ENCODE measurements at places on chromosomes 1 and 21.
A peak's percentile ranks its signal among the peaks of the same experiment; 100 is the strongest.

DNA sequence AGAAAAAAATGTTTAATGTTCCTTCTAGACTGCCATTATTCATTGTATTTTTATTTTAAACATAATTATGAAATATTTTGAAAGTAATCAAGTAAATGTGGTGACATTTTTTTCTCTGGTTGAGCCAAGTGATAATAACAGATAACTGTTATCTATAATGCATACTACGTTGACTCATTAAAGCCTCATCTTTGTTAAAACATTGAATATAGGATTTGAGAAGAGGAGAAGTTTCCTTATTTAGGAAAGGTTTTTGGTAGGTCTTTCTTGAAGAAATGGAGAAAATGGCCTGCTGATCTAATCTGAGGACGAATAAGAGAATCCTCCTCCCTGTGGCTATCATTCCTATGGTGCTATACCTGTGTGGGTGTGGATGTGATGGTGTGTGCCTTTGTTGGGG is 89.0 kb downstream of the NFIA start:
- no peak for DNase-seq

GRCh38 chr1:225612287-225612686 is 40.6 kb downstream of the ENAH start:
- no peak for DNase-seq

DNA sequence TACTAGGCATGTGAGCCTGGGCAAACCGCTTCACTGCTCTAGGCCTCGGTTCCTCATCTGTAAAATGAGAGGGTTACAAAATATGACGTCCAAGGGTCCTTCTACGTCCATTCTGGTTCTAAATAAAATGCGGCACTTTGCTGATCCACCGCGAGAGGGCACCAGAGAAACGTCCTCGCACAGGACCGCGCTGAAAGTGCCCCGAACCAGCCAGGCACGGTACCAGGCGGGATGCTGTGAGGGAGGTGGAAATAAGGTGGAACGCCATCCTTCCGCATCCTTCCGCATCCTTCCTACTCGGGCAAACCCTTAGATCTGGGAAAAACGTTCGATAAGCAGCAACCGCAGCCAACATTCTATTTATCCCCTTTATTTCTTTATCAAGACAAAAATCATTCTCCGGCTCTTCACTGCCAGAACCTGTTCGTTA is 60.3 kb upstream of the KRTAP19-8 start:
- DNase-seq: peak; percentile 6

- no peak for DNase-seq
These were observed 44.0 kb upstream of the TARDBP start for GRCh38 chr1:10968411-10968826.

- DNase-seq: no peak
These were observed 18.7 kb downstream of the UBL4B start for GRCh38 chr1:110130989-110131388.

DNA sequence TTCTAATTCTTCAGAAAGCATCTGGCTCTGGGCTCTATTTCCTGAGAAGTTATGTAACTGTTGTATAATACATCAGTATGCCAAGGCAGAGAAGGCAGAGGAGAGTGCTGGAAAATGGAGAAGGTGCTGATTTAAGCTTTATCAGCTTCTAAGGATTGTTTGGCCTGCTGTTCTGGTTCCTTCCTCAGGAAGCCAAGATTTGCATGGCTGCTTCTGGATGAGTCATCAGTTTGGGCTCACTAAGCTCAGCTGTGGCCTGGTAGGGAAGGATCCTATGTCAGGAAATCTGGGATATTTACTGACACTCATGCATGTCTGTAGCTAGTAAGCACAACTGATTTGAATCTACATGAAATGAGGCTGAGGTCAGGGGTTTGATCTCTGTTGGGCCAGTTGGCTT is 73.2 kb upstream of the ADGRL4 start:
- no peak for DNase-seq

GRCh38 chr1:20472860-20473711 is 12.9 kb downstream of the CAMK2N1 start:
- peak; percentile 41 for DNase-seq

GRCh38 chr1:29830916-29831315 is 594.6 kb downstream of the PTPRU start:
- no peak for DNase-seq

- no peak for DNase-seq
These were observed 2.2 kb downstream of the ESRRG start for GRCh38 chr1:216721062-216721461.

- DNase-seq: no peak
These were observed 45.7 kb downstream of the FYB2 start for GRCh38 chr1:56773341-56774066.

GRCh38 chr1:226453015-226453704 is 45.3 kb upstream of the PARP1 start:
- DNase-seq: no peak

DNA sequence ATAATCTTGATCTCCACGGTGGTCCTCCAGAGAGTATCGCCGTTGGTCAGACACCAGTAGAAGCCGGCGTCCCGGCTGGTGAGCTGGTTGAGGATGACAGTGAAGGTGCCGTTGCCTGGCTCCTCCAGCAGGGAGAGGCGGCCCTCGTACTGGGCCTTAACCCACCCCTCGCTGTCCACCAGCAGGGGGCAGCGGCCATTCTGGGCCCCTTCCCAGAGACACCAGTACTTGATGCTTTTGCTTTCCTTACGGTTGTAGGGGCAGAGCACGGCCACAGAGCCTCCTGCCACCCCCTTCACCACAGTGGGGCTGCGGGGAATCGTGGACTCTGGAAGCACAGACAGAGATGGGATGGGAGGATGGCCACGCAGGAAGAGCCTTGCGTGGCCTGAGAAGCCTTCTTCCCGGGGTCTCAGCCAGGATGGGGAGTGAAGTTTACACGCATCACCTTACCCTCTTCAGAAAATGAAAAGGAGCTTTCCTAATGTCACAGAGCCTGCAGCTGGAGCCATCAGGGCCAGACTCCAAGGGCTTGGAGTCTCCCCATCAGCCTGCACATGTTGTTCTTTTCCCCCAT is 10.7 kb downstream of the PIGR start:
- no peak for DNase-seq

- no peak for DNase-seq
These were observed 165.5 kb downstream of the CLIC6 start for GRCh38 chr21:34834290-34834689.

GRCh38 chr1:90411185-90411584 is 305.9 kb downstream of the BARHL2 start:
- no peak for DNase-seq

- DNase-seq: no peak
These were observed 12.7 kb upstream of the TGFB2 start for GRCh38 chr1:218332416-218332815.

- no peak for DNase-seq
These were observed 3.5 kb downstream of the GALNT2 start for GRCh38 chr1:230070321-230071208.

DNA sequence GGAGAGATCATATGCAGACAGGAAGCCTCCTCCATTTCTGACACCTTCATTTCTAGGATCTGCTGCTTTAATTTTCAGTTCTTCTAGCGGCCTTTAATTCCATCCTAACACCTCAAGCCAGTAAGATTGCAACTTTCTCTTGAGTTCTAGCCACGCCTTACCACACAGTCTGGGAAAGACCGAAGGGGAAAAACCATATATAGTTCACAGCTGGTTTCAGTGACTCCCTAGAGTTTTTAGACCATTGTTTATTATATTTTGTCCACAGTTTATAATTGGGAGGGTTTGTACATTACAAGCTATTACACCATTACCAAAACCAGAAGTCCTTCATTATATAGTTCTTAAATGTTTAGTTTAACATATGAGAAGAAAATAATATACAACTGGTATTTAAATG is 37.5 kb downstream of the DPH5 start:
- DNase-seq: no peak

DNA sequence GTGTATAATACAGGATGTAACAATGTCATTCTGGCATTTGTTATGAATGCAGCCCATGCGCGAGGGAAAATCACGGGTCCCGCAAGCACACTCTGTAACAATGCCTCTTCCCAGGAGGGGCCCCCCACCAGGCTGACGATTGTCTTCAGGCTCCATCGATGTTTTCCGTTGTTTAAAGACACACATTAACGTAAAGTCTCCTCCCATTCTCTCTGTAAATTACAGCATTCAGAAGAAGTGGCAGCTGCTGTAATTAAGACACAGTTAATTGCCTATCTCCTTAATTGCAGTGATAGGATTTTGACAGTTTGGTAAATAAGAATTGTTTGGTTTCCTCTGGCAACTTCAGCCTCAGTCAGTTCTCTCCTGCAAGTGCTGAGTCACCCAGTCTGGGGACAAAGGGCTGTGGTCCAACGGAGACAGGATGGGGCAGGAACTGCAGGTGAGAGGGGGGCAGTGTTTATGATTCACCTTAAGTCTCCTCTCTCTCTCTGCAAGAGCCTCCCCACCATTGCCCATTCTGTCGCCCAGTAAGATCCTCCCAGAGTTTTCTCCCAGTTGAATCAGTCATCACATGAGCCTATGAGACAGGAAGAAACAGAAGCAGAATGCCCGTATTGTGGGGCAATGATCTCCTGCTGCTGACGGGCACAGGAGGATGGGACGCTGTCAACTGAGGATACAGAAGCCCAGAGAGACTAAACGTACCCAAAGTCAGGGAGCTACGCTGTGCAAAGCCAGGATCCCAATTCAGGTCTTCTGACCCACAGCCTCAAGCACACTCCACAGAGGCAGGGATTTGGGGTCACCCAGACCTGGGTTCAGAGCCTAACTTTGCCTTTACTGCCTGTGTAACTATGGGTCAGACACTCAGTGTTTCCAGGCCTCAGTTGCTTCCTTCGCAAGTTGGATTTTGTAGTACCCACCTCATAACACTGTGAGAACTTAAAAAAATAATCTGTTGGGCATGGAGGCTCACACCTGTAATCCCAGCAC is 110.0 kb downstream of the ADSS2 start:
- peak; percentile 34 for DNase-seq

DNA sequence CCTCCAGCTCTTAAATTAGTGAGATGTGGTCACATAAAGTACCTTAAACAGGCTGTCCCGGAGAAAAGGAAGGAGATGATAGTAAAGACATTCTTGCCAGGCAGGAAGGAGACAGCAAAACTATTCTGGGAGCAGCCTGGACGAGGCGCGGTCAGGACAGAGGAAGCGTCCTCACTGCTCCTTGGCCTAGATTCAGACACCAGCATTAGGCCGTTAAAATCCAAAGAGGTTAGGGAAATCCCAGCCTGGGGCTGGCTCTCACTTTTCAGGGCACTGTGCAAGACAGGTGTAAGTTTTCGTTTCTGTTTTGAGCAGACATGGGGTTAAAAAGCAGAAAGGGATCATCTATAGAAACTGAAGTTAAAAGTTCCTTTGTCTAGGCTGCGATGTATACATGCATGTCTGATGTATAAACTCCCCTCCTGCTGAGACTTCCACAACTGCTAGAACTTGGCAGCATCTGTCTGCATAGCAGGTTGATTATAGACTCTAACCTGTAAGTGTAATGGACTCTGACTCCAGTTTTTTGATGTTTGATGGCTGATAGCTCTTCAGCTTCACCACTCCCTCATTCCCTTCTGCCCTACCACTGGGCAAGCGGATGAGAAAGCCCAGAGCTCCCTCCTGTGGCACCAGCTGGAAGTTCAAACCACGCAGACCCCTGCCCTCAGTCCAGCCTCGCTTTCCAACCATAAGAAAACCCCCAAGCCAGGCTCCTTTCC is 21.5 kb downstream of the STPG1 start:
- DNase-seq: no peak

DNA sequence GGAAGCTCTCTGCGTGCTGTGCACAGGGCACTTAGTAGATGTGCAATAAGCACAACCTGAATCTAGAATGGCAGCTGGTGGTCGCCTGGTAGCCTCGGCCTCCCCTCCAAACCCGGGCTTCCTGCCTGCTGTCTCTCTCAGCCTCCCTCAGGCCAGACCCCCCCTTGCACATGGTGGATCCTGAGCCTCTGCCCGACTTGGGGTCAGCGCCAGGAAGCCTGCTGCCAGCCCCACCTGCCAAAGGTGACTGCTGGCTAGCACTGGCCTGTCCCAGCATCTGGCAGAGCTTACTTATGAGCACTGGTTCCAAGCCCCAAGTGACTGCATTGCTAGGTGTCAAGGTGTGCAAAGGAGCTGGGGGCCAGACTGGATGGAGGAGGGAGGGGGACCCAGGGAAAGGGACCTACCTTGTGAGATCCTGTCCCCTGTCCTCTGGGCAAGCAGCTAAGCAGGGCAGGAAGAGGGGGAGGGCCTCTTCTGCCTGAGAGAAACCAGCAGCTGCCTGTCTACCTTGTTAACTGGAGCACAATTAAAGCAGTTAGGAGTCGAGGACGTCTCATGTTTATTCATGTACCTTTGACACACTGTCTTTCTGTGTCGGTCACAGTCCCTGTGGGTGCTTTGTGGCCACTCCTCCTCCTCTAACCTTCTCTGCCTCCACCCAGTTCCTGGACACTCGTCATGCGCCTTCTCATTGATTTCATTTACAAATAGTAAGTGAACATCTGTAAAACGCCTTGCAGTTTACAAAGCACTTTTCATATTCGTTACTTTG is 100.9 kb downstream of the DDX20 start:
- no peak for DNase-seq

DNA sequence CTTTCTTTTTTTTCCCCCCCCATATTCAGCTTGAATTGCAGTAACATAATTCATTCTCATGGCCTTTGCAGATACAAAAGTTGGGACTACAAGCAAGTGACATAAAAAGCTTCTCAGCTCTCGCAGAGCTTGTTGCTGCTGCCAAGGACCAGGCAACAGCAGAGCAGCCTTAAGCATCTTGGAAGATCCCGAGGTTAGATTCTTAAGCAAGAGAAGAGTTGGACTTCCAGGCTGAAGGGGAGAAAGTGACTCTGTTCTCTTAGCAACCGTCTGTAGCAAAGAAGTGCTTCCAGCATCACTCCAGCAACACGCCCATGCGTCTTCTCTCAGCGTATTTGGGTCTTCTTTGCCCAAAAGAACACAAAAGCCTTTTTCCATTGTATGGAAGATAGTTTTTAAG is 20.7 kb downstream of the AGT start:
- DNase-seq: peak; percentile 62

DNA sequence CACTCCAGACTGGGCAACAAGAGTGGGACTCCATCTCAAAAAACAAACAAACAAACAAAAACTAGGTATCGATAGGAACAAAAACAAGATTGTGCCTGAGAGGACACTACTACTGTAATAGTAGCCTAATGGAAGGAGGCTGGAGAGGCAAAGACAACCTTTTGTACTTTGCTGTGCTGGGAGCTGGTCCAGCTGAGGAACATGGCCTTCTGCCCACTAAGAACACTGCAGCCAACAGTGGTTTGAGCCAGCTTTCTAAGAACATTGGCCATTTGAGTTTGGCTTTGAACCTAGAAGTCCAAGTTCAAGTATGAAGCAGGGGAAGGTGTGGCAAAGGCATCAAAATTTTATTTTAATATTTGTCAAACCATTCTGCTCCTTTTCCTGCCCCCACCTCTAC is 22.7 kb upstream of the RGS8 start:
- peak; percentile 47 for DNase-seq

DNA sequence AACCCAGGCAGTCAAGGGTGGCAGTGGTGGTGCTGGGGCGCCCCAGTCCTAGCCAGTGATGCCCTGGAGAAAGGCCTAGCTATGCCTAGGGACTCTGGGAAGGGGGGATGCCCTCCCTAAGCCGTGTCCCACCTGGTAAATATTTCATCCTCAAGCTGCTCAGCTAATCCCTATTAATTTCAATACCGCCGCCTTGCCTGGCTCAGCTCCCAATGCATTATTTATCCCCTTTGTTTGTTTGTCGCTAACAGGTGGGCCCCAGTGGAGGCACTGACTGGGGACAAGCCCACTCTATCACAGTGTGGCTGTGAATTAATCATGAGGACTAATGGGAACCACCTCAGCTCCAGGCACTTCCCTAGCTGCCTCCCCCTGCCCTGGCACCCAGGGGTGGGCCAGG is 22.5 kb downstream of the DMAP1 start:
- no peak for DNase-seq
